ENCODE measurements at places on chromosomes 1 and 21.

- no peak for DNase-seq
These were observed 648.2 kb downstream of the SMYD3 start for GRCh38 chr1:245858722-245859492.

DNA sequence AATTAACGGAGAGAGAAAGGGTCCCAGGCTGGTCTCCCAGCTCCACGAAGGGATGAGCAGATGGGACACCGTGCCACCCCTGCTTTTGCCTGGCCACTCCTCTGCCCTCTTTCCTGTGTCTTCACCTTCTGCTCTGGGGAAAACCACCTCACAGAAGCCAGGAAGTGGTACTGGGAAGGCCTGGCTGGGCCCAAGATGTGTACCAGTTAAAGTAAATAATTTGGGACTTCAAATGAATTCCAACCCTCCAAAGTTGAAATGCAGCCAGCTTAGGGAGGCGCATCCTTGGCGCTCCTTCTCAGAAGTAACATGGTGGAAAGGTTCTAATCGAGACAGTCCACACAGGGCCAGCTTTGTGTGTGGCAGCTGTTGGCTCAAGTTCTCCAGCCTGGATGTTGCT is 45.7 kb downstream of the MAP3K21 start:
- DNase-seq, result no peak

DNA sequence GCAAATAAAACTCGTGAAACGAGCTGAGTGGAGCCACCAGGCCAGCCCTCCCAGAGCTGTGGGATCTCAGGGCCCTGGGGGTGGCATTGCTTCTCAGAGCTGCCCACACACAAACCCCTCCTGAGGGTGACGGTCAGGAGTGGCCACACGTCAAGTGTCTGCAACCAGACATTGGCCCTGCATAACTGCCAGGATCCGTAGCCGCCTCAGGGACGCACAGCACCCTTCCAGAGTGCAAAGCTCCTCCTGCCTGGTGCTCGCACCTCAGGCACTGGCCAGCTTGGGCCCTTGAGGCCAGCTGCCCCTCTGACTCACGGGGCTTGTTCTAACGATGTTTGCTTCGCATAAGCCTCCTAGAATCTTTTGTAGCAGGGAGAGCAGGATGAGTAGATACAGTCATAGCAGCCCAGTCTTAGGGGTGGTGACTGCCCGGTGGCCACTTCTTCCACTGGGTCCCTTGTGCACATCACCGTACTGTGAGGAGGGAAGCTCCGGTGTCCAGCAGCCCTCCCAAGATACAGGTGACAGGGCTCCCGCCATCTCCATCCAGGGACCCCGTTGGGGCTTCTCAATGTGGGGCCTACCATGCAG is 5.0 kb downstream of the WNT3A start:
- no peak for DNase-seq

GRCh38 chr1:44803312-44804095 is 3.3 kb downstream of the PLK3 start:
- DNase-seq, result no peak

GRCh38 chr1:192984080-192984479 is 75.1 kb downstream of the UCHL5 start:
- no peak for DNase-seq

DNA sequence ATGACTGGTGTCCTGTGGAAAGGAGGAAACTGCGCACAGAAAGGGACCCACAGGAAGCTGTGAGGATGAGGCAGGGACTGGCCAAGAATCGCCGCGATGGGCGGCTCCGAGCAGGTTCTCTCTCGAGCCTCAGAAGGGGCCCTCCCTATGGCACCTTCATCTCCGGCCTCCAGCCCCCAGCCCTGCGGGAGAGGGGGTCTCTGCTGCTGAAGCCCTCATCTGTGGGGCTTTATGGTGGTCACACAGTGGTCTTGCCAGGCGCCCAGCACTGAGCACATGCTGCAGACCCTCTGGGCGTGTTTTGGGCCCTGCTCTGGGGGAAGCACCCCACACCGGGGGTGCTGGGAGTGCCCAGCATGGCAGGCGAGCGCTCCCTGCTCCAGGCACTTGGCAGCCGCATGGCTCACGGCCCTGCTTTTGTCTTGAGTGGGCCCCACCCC is 86.6 kb upstream of the ACTRT2 start:
- no peak for DNase-seq

DNA sequence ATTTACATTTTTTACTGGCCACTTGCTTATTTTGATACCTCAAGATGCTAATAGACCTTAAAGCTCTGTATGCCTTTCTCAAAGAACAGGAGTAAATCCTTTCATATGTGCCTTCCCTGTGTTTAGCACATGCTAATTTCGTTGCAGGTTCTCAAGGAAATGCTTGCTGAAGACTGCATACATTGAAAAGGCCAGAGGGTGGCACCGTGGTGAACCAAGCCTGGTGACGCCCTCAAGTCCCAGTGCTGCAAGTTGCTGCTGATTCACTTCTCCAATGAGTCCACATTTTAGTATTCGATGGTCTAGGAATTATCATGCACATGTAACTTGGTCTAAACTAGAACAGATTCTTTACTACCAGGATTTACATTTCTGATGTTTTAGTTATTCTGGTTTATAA is 94.1 kb downstream of the CLDN17 start:
- no peak for DNase-seq

DNA sequence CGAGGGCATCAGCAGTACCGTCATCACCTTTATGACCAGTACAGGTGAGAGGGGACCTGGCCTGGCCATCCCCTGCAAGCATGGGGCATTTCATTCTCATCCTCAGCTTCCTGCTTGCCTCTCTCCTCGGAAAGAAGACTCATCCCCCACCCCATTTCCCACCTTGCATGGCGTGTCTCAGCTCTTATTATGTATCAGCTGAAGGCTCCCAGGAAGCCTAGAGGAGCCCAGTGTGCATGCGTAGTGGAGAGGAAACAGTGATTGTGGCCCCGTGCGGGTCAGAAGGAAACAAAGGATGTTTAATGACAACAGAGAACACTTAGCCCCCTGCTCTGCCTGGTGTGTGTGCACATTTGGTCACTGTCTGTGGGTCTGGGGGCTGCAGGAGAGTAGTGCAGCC is 40.3 kb upstream of the CNTN2 start:
- DNase-seq, result no peak

GRCh38 chr1:229059671-229060539 is 211.0 kb upstream of the RAB4A start:
- no peak for DNase-seq

DNA sequence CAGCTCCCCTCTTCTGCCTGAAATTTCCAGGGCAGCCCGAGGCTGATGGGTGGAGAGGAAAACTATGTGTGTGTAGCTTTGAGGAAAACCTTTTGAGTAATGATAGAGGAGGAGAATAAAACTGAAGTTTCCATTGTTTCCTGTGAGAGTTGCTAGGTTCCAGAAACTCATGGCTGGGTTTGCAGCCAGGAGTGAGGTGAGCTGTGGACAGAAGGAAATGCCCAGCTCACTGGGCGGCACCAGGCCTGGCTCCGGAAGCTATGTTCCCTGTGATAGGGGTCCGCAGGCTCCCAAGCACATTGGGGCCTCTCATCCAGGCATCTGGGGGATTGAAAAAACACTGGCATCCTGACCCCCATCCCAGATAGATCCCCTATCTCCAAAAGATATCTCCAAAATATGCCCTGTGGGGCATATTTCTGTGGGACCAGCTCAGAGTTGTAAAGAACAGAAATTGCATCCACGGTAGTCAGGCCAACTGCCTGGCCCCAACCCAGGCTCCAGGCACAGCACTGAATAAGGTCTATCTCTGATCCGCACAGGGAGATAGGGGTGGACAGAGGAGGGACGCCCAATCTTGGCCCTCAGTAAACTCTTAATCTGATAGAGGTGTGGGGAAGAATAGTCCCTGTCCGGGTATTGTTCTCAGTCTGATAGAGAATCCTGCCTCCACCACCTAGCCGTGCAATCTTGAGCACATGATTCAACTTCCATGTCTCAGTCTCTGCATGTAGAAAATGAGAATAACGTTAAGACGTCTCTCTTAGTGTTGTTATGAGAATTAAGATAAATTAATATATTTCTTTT is 1.8 kb upstream of the HSPG2 start:
- DNase-seq, result no peak

GRCh38 chr1:152042030-152042429 is 5.2 kb upstream of the S100A11 start:
- DNase-seq, result no peak

DNA sequence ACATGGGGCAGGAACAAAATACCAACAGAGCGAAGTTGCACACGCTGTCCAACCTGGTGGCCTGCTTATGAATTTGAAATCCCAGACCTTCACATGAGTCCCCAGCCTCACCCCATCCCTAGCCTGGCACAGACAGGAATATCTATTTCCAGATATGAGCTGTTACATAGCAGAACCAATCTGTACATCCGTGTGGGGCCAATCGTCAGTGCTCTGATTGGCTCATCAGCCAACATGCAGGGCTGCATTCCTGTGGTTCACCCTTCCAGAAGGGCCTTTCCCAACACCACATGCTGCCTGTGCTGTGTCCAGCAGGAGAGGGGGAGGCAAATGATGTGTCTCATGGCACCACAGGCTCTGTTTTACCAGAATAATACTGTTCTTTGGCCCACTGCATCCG is 31.3 kb downstream of the CCN1 start:
- no peak for DNase-seq

DNA sequence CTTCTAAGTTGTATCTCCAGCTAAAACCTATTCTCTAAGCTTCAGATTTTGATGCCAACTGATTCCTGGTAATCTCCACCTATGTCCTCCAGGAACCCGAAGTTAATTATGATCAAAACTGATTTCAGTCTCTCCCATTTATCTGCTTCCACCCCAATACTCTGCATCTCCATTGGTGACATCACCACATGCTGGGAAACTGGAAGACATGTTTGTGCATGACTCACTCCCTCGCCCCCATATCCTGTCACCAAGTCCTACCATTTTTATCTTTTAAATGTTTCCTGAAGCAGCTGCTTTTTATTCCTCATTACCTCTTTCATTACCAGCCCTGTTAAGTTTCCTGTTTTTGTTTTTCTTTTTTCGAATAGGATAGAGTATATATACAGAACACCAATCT is 228.5 kb downstream of the LRRC40 start:
- no peak for DNase-seq

DNA sequence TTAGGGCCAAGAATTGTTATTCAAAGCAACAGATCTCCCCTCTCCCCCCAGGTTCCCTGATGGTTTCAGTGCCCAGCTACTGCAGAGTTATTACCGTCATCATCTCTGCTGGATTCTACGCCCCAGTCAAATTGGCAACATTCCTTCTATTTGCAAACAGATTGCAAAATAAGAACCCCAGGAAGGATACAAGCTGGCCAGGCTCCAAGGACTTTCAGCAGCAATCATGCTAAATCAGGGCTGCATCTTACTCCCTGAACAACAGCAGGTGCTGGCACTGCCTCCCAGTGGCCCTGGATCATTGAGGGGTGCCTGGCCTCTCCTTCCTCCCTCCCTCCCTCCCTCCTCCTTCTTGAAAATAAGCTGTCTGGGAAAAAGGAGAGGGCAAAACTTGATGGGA is 521.6 kb upstream of the BEND5 start:
- DNase-seq, result no peak

DNA sequence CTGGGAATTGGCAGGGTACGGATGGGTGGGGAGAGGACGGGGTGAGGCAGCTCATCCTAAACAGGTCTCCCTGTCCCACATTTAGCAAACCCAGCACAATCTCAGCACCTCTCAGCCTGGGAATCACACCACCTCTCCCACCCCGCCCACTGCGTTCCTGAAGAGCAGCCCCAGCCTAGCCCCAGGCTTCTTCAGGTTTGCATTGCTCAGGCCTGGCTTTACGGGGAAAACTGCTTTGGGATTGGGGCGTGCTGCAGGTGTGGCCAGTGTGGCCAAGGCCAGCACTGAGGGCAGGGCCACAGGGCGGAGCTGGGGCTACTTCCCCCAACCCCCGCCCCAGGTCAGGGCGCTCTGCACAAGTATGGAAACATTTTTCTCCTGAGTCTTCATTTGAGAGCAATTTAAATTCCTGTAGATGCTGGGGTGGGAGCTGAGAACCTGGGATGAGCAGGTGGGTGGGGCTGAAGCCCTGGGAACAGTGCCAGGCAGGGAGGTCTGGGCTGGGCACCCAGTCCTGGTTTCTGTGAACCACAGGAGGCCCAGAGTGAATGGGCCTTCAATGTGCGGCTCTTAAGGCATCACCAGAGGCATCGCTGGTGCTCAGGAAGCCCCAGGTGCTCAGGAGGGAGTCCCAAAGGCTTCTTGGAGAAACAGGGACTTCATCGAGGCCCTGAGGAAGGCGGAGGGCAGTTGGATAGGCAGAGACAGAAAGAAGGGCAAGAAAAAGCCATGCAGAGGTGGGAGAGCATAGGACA is 24.1 kb downstream of the TNNT2 start:
- DNase-seq, result no peak

GRCh38 chr1:32693455-32694174 is 9.0 kb downstream of the SYNC start:
- DNase-seq, result no peak

DNA sequence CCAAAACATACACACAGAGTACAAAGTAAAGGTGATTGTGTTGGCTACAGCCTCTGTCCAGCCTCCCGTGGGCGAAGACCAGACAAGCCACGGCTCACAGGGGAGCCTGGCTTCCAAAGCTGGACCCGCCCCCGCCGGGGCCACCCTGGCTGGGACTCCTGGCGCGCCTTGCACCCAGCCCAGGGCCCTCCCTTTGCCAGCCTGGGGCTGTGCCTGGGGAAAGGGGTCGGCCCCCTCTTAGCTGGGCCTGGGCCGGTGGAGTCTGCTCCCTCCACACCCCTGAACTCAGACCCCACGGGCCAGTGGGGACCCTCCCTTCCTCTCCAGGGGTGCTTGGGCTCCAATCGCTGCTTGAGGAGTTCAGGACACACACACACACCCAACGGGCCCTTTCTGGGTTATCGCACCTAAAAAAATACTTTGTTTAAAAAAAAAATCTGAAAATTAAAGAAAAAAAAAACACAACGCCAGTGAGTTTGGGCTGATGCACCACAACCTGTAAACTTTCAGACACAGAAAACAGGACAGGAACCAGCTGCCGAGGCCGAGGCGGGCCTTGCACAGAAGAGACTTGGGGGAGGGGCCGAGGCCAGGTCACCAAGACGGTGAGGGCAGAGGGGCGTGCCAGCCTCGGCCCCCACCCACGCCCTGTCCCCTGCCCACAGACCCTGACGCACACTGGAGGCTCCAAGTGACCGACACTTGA is 56.3 kb downstream of the KCNAB2 start:
- no peak for DNase-seq

- no peak for DNase-seq
These were observed 53.5 kb downstream of the S1PR1 start for GRCh38 chr1:101290119-101290921.

DNA sequence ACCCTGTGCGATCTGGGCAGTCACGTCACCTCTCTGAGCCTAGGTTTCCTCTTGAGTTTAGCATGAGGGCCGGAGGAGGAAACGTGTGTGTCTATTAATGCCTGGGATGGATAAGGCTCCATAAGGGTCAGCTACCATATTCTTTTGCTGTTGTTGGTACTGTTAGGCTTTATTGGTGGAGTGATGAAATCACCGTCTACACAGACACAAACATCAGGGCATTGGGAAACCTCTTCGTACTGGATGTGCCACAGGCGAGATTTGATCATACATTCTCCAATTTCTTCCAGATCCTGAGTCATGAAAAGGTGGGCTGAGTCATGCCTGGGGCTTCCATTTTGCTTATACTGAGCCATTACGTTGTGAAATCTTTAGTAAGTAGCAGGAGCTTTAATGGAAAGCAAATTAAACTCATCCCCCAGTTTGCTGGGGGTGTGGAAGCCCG is 24.9 kb upstream of the GRHL3 start:
- no peak for DNase-seq
